Thyroid gland (tissue), 4 donors: ENCODE measurements at places on chromosomes 2 and 18. TPM values are rescaled to one million over a fixed set of nuclear protein-coding genes. Genes with fewer than 3 reads are reported as not detected.

- DNase-seq, result no peak
These were observed 26.9 kb downstream of the GALM start for GRCh38 chr2:38692636-38693318.

GRCh38 chr2:160429248-160430000, 64.2 kb downstream of the RBMS1 start:
- no peak for DNase-seq

- no peak for DNase-seq
These were observed 1403.6 kb downstream of the SUCLG1 start for GRCh38 chr2:83055376-83056010.

- no peak for DNase-seq
These were observed 21.2 kb upstream of the VWA3B start for GRCh38 chr2:98065808-98066207.

DNA sequence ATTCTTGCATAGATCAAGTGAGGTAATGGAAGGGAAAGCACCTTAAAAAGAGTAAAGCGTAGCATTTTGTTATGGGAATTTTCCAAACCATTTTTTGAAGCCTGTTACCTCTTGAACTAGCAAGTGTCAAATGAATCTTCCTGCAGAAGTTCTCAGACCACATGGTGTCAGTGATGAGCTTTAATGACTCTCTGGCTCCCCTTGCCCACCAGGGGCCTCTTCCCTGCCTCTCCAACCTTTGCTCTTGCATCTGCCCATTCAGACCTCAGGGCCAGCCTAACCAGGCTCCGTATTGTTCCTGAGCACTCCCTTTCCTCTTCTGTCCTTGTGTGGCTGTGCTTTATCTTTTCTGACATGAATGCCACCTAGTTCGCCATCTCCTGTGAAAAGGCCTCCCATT, 155.9 kb downstream of the DIS3L2 start:
- DNase-seq, result no peak

DNA sequence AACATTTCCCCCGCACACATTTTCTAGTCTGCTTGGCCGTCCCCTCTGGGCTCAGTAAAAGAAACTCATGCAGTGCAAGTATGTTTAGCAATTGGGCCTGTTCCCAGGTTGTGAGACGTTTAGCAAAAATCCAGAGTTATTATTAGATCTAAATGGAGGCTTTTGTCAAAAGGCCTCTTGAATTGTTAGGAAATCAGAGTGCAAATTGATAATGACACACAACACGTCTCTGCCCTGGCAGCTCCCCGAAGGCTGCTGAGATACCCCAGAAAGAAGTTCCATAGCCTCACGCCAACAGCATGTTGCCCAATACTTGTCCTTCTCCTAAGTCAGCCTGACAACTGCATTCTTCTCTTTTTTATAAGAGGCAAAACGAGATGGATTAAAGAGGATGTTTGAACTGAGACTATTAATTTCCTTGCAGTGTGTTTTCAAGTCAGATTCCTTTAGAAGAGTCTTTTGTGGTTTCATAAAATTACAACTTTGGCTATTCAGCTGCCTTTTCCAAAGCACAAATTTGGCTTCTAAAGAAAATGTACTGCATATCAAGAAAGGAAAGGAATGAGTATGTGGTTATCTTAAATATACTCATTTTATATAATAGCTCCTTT, 202.2 kb downstream of the TRIB2 start:
- peak; percentile 21 for DNase-seq

DNA sequence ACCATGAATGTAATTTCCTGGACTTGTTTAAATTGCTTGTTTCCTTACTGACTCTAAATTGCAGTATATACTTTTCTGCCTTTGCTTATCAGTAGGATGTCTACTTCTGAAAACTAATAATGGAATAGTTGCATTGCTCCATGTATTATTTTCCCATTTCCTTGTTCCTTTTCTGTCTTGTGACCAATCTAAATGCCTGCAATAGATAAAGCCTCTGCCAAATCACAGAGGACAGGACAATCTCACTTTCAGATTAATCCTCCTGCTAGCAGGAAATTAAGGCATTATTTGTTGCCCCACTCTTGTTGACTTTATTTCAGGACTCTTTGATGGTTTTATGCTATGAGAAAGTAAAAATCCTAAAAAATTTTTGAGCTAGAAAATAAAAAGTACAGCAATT, 4.7 kb upstream of the ESCO1 start:
- DNase-seq, result no peak

DNA sequence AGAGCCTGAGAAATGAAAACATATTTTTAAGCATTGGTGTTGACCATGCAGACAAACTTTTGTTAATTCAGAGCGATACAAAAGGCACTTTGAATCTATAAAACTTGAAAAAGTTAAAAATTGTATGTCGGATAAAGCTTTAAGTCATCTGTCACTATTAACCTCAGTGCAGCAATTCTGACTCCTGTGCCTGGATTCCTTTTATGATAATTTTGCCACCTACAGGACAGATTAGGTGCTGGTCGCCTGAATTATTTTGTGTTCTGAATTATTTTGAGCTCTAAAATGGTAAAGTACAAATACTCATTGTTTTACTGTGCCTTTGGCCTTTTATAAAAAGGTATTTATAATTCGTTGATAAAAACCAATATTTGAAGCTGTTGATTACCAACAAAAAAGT, 19.4 kb upstream of the RNF138 start:
- no peak for DNase-seq

DNA sequence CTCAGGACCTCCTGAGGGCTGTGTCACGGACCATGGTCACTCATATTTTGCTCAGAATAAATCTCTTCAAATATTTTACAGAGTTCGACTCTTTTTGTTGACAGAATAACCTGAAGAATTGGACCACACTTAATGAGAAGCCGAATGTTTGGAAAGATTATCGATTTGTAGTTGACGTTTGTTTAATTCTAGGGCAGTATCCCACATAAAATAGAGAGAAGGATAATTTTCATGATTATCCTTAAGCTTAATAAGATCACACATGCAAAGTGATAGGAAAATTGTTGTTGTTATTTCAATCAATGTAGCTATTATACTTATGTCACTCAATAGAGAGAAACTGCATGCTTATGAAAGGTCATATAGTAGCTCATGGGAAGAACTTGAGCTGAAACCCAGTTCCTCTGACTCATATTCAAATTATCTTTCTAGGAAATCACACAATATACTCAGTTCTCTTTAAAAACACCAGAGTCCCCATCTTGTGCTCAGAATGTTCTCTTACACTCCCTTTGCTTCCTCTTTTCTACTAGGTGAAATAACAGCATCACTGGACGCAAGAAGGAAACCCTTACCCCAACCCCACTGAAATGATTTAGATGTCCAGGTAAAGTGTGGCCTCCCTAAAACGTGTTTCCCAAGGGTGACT, 982.1 kb downstream of the TSN start:
- DNase-seq, result no peak

- DNase-seq, result no peak
These were observed 28.8 kb downstream of the PKDCC start for GRCh38 chr2:42076357-42077225.

DNA sequence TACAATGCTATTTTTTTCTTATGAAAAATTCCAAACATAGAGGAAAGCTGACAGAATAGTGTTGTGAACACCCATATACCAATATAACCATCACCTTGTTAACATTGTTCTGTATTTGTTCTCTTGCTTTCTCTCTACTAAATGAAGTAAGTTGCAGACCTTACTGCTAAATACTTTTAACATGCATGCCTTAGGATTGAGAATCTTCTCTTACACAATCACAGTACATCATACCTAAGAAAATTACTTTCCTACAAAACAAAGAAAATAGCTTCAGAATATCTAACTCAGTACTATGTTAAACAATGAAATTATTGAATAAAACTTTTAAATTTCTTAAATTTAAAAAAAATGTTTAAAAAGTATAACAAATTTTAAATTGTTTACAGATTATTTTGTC, 136.5 kb downstream of the UBR3 start:
- no peak for DNase-seq

DNA sequence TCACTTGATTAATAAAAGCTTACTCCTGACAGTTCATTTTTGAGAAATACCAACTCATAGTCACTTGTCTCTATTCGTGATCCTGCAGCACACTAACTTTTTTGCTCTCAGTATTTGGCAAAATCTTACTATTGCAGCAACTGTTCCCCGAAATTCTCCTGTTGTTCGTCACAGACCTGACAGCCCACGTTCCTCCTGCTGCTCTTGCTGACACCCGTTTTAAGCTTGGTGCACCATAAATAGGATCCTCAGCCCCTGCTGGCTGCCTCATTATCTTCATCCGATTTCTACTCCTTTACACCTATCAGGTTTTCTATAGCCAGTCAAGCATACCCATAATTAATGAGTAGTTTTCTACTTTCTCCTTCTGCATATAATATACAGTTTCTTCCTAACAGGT, 368.8 kb downstream of the PLCL1 start:
- DNase-seq, result no peak

GRCh38 chr2:26644188-26644835, 3.1 kb upstream of the CIB4 start:
- DNase-seq, result no peak

- DNase-seq, result no peak
These were observed 686 bp upstream of the RGPD8 start for GRCh38 chr2:112433932-112434730.

GRCh38 chr2:54632733-54633692, 90.4 kb upstream of the EML6 start:
- DNase-seq, result no peak

DNA sequence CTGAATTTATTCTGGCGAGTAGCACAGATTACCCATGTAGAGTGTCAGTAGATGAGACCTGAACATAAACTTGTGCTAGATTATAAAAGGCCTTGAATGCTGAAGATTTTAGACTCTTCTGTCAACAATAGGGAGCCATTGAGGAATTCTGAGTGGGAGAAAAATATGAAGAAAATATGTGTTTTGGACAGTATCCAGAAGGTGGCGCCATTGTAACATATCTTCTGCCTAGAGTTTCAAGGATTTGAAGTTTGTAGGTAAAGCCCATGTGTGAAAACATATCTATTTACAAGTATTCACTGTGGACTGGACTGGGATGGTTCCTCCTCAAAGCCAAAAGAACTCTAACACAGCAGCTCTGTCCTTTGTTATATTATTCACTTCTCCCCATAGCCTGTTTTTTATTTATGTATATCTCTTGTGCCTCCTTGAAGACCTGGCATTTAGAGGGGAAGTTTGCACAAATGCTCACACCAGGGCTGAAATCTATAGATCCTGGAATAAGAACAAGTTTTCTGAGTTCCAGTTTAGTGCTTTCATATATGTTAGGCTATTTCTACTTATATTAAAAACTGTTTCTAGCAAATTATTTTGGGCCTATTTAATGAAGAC, 124.9 kb downstream of the RDH14 start:
- no peak for DNase-seq

DNA sequence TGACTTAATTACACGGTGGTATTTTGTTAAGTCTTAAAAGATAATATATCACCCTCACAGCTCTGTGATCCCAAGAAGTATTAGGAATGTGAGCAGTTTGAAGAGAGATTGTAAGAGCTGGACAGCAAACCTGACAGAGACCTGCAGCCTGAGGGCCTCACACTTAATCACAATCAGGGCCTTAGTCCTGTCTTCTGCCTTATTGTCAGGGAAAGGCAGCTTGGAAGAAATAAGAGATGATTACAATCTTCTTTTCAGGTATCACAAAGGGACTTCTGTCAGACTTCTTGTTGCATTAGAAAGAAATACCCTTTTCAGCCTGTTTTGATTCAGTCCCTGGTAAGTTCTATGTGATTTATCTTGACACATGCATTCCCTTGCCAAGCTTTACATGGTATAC, 1433.8 kb upstream of the SLC39A10 start:
- DNase-seq, result no peak

- DNase-seq, result no peak
These were observed 1860.8 kb upstream of the LRRTM1 start for GRCh38 chr2:82165377-82165776.

- DNase-seq, result no peak
These were observed 279.2 kb downstream of the CYRIA start for GRCh38 chr2:16386431-16386830.

- DNase-seq, result peak; percentile 67
These were observed 102.8 kb downstream of the HIBCH start for GRCh38 chr2:190216829-190217228.

- DNase-seq, result no peak
These were observed 159.9 kb downstream of the PDE1A start for GRCh38 chr2:182266909-182267308.

GRCh38 chr2:169928463-169928864, 101.2 kb downstream of the UBR3 start:
- DNase-seq, result no peak

- no peak for DNase-seq
These were observed 88.8 kb downstream of the MAP3K20 start for GRCh38 chr2:173164396-173164795.

GRCh38 chr2:229133155-229133772, 137.8 kb downstream of the PID1 start:
- DNase-seq, result no peak

DNA sequence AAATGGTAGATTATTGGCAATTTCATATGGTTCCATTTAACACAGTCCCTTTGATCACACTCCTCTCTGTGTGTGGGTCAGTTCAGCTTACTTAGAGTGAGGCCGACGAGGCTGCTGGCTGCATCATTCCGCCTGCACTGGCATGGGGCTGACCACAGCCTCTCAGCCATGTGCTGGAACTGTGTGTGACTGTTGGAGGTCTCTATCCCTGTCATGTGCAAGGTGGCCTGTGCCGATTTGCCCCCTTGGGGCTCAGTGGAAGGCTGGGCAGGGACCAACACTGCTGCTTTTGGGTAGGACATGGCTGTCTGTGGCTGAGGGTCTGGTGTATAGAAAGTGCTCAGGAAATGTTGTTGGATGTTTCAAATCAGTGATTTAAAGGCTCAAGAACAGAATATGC, 454.0 kb upstream of the HS6ST1 start:
- no peak for DNase-seq

GRCh38 chr18:68121308-68121707, 593.6 kb downstream of the TMX3 start:
- no peak for DNase-seq

DNA sequence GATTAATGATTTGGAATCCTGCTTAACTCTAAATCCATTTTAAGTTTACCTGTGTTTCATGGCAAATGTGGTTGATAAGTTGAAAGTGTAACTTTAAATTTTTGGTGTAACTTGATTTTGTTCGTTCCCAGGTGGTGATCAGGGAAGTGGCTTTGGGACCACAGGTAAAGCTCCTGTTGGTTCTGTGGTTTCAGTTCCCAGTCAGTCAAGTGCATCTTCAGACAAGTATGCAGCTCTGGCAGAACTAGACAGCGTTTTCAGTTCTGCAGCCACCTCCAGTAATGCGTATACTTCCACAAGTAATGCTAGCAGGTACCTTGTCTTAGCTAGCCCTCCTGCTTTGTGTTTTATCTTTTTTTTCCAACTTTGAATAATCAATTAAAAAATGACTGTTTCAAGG, 62.8 kb downstream of the AGFG1 start:
- DNase-seq, result peak; percentile 52

The TMEM169 gene
- total RNA-seq, result 3.1 TPM

The LDLRAD4 gene
- total RNA-seq, result 23.7 TPM

The REG1B gene
- not detected for total RNA-seq

The IL1RL2 gene
- 3.3 TPM for total RNA-seq

The DHRS9 gene
- total RNA-seq, result not detected

The ANKMY1 gene
- 17.4 TPM for total RNA-seq
